ENCODE measurements at places on chromosomes 7 and 10.

DNA sequence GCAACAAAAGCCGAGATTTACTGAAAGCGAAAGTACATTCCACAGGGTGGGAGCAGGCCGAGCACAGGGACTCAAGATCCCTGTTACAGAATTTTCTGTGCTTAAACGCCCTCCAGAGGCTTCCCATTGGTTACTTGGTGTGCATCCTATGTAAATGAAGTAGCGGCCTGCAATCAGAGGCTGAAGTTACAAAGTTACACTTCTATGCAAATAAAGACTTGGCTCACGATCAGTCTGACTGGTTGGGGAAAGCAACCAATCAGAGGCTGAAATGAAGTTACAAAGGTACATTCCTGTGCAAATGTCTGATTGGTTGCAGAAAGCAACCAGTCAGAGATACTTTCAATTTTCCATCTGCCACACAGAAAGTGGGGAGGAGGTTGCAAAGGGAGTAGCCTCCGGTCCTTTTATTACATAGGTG, 4.1 kb downstream of the ACBD7 start:
- no peak for DNase-seq

- no peak for DNase-seq
These were observed 16.6 kb upstream of the FAS start for GRCh38 chr10:88974012-88974411.

GRCh38 chr10:3435671-3436070, 263.1 kb upstream of the PITRM1 start:
- no peak for DNase-seq

DNA sequence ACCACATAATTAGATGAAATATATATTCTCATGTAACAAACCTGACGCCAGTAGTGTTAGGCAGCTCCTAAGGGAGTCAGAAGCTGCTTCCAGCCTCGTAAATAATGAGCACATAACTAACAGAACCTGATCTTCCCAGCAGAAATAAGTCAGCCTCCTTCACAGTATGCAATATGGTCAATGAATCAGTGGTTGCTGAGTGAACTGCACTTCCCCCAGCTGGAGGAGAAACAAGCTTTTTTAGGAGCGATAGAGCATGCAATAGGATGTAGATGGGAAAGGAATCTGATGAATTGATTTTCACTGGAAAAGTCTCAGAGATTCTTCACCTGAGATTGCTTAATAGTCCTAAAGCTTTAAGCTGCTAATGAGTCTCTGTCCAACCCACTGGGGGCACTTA, 337.2 kb upstream of the LRGUK start:
- DNase-seq, result no peak

DNA sequence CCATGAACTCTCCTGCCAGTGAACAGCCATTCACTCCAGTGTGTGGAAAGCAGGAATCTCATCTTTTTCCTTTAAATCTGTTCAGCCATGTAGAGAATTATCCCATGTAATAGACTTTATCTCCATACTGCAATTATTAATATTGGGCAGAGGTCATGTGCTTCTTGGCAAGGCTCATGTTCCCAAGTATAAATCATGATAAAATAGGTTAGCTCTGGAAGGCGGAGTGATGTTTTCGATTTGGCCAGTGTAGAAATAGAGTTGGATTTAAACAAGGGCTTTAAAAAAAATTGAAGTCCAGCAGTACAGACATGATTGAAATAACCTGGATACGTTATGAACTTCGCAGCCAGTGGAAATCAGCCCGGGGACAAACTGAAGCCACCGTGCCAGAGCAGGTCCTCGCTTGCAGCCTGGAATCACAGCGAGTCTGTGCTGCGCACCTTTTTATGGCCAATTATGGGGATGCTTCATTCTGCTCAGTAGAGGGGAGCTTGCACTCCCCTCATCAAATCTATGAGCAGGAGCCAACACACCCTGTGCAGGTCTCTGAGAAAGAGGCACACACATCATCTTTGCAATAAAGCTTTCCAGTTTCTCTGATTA, 654.0 kb upstream of the MKI67 start:
- DNase-seq, result no peak

DNA sequence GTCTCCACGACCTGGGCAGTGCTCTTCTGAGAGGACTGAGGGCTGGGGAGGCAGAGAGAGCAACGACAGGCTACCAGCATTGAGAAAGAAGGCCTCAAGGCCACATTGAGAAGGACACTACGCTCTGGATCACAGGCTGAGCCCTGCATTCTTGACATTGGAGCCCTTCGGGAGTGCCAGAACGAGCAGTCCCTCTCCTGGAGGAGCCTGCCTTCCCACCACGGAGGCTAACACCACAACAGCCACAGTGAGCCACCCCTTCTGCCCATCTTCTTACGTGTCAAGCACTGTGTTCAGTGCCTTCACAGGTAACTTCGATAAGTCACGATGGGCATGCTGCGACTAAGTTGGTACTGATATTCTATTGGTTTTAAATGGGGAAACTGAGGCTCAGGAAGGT, 267.8 kb downstream of the RPS24 start:
- no peak for DNase-seq

DNA sequence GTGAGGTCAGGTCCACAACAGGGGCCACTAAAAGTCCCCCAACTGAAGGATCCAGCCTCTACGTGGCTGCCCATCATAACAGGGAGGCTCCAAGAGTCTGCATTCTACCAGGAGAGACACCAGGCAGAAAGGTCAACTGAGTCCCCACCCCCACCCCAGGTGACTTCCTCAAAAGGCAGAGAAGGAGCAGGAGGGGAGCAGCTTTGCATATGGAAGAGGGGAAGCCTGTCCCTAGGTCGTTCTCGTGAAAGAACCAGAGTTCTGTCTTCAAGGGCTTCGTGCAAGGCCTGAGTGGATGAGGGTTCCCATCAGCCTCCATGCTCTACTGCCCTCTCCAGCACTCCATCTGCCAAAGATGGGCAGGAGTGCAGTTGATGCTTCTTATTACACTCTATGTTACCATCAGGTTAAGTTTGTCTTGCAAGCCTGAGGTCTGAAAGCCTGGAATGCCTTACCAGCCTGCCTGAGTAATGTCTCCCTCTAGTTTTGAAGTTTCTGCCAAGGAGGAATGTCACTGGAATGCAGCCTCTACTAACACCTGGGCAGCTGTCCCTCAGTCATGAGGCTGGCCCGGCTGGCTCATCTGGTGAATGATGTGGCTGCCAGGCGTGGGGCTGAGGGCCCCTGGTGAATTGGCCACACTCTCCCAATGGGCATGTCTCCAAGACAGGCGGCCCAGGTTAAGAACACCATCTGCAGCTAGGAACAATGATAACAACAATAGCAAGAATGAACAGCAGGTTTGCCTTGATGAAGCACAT, 54.3 kb upstream of the SMNDC1 start:
- DNase-seq, result no peak

All from omental fat pad (tissue), 4 donors.